Activated CD8-positive, alpha-beta memory T cell treated with anti-CD3 and anti-CD28 coated beads, Interleukin-2, amount 10 ng/mL, durations not matched to agents 7 days and 5 days (primary cell): ENCODE measurements at places on chromosomes 1 and 21. TPM values are rescaled to one million over a fixed set of nuclear protein-coding genes. Genes with fewer than 3 reads are reported as not detected.

DNA sequence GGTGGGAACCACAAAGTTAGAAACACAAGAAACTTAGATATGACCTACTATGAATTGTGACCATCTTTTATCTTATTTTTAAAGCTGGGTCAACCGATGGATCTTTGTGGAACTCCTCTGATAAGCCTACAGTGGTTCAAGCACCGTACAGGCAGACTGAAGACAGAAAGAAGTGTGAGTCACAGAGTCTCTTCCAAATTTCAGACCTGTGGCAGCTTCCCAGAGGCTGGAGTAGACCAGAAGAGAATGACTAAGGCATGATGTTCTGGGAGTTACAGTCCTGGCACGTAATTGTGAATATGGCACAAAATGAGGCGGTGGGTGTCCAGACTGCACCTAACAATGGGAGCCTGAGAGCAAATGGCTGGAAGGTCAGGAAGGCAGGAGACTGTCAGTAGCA is 70.0 kb downstream of the LMO4 start:
- DNase-seq: no peak
- H3K27ac ChIP-seq: no peak overlapping the region
- H3K4me3 ChIP-seq: no peak overlapping the region
- H3K27me3 ChIP-seq: no peaks in the 10 kb centered on the region
- H3K4me1 ChIP-seq: peaks cover 3% of the 10 kb centered on the region

DNA sequence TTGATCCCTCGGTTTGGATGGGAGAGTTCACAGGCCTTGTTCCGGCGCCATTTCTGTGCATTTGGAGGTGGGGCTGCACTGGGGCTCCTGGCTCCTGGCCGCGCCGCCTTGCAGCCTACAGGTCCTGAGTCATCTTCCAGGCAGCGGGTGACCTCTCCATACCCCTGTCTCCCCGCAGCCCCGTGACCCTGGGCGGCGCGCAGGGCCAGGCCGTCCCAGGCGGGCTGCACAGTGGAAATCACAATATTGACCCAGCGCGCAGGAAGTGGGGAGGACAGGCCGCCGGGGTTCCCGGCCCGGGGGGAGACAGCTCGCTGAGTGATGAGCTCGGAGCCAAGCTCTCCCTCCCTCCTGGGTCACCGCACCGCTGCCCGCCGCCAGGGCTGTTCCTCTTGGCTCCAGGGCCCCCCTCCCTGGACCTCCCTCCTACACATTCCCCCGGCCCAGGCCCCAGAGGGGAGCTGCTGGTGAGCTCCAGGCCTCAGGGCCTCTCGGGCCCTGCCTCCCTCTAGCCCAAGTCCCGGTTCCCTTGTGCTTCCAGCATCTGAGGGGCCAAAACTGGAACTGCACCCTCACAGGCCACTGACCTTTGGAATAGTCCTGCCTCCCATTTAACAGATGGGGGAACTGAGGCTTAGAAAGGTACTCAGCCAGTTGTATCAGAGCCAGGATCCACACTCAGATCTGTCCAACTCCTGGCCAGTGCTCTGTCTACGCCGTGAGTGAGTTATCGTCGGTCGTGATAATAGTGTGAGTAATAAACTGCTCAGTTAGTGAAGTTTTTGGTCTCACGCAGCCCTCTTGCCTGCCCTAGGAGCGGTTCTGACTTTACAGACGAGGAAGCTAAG is 142.9 kb upstream of the WNT4 start:
- H3K27ac ChIP-seq: no peak overlapping the region
- no peak for DNase-seq
- no peaks in the 10 kb centered on the region for H3K4me1 ChIP-seq
- H3K27me3 ChIP-seq: peaks cover 8% of the 10 kb centered on the region

DNA sequence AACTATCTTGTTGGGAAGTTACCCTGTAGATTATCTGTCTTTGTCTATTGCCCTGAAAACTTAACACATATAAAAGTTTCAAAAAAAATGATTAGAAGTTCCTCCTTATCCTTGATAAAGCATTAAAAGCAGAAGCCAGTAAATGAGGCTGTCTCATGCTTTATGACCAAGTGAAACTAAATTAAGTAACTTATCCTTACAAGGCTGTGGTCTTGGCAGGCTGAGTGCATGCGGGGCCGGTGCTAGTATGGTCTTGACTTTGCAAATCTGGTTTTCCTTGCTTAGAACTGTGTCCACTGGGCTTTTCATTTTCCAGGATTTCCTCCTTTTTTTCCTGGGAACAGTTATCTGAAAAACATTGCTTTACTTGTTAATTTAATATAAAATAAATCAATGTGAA is 43.1 kb downstream of the PCNX2 start:
- H3K27ac ChIP-seq: no peak overlapping the region
- H3K27me3 ChIP-seq: no peaks in the 10 kb centered on the region
- H3K36me3 ChIP-seq: peaks cover 32% of the 10 kb centered on the region
- DNase-seq: no peak

Gene PTCH2
- 3.6 TPM for total RNA-seq

DNA sequence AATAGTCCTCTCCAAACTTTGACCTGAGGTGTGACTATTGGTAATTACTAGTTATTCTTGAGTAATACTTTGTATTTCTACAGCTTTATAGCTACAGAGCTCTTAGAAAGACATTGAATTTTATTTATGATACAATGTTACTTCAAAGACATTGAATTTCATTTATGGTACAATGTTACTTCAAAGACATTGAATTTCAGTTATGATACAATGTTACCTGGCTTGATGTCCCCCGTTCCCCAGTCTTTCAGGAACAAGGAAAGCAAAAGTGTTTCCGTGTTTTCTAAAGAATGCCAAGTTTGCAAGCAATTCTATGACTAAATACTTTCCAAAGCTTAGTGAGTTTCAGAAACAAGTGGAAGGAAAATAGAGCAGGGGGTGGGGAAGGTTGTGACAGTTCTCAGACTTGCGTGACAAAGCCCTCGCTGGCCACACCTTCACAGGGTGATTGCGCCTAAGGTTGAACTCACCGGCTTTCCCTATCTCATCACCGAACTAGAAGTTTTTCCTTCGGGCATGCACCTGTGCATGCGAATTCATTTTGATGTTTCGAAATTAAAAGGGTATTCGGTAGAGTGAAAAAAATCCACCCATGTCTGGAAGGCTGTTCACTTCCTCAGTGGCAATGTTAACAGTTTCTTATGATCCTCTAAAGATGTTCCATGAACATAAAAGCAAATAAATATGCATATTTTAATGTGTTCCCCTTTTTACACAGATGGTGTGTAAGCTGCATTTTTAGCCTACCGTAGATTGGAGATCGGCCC is 909 bp upstream of the PAXBP1 start:
- DNase-seq: peak; percentile 75
- H3K4me3 ChIP-seq: peak overlapping the region; percentile 92
- H3K27ac ChIP-seq: peak overlapping the region; percentile 98
- H3K4me1 ChIP-seq: peaks cover 42% of the 10 kb centered on the region
- peaks cover 3% of the 10 kb centered on the region for H3K27me3 ChIP-seq
- H3K36me3 ChIP-seq: peaks cover 22% of the 10 kb centered on the region

Gene KRTAP12-2
- not detected for total RNA-seq

DNA sequence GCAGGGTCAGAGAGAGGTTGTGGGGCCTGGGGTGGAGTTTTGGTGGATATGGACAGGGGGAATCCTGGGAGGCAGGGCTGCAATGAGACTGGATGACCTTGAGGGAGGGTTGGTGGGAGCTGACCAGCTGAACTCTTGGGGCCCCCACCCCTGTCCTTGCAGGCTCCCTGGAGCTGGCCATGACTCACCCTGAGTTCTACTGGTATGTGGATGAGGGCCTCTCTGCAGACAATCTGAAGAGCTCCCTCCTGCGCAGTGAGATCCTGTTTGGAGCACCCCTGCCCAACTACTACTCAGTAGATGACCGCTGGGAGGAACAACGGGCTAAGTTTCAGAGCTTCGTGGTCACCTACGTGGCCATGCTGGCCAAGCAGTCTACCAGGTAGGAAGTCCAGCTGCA is 23.6 kb downstream of the DISP3 start:
- H3K36me3 ChIP-seq: peaks cover 4% of the 10 kb centered on the region
- no peak overlapping the region for H3K27ac ChIP-seq
- H3K4me3 ChIP-seq: no peak overlapping the region
- no peaks in the 10 kb centered on the region for H3K4me1 ChIP-seq
- H3K27me3 ChIP-seq: peaks cover 7% of the 10 kb centered on the region

Gene ETV3L
- total RNA-seq: not detected

DNA sequence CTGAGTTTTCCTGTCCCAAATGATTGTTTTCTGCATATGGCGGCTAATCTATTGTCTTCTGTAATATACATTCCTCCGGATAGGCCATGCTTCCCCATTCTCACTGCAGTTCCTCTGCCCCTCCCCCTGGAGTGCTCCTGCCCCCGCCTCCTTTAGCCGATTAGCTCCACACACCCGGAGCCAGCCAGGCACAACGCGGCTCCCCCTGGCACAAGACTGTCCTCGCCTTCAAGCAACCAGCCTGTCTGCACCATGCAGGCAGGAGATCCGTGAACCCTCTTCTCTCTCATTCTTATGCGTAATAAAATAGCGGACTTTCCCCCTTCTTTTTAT is 18.0 kb downstream of the SERTAD4 start:
- no peak for DNase-seq
- H3K4me1 ChIP-seq: peaks cover 6% of the 10 kb centered on the region
- no peaks in the 10 kb centered on the region for H3K36me3 ChIP-seq
- peaks cover 84% of the 10 kb centered on the region for H3K27me3 ChIP-seq
- no peak overlapping the region for H3K27ac ChIP-seq

DNA sequence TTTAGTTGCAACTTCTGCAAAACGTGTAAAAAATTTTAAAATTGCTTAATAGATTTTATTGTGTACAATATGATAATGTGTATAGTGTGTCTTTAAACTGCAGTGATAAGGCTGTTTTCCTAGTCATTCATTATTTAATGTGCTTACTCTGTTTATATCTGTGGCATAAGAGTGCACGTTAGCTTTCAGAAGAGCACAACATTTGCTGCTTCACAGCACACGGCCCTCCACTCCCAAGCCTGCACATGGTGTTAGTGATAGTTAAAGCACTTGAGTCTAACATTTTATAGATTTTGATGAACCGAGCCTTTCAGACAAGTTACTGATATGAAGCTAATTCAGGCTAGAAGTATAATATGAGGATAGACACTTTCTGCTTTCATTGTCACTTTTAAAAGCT is 120.6 kb downstream of the ADGRL2 start:
- DNase-seq: no peak
- no peaks in the 10 kb centered on the region for H3K36me3 ChIP-seq
- H3K27ac ChIP-seq: no peak overlapping the region
- no peaks in the 10 kb centered on the region for H3K27me3 ChIP-seq
- no peak overlapping the region for H3K4me3 ChIP-seq

Gene GTF2B
- total RNA-seq: 34.8 TPM

Gene RAD54L
- 57.2 TPM for total RNA-seq

GRCh38 chr1:161730050-161730564 is 8.8 kb downstream of the FCRLB start:
- peaks cover 60% of the 10 kb centered on the region for H3K27me3 ChIP-seq
- peak overlapping the region; percentile 69 for H3K27ac ChIP-seq
- peak overlapping the region; percentile 8 for H3K4me3 ChIP-seq
- DNase-seq: no peak
